ENCODE measurements at places on chromosomes 7 and 10.

- no peak for DNase-seq
These were observed 549.6 kb downstream of the HTR7 start for GRCh38 chr10:90308223-90308622.

DNA sequence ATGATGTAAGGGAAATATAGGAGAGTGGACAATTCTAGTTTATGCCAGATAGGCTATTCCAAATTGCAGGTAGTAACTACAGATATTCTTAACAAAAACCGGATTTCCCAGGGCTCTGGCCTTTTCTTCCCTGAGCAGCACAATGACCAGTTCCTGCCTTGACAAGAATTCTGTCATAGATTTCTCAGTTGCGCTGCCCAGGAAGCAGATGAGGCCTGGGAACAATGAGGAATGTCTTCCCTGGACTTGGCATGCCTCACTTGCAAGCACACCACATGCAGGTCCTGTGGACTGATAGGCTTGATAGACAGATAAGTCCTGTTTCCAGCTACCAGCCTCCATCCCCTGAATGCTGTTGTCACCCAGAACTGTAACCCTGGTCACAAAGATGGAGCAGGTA lies 174.5 kb upstream of the PRSS58 start:
- DNase-seq = no peak

GRCh38 chr7:158973941-158974785 lies 117.8 kb downstream of the DYNC2I1 start:
- no peak for DNase-seq

DNA sequence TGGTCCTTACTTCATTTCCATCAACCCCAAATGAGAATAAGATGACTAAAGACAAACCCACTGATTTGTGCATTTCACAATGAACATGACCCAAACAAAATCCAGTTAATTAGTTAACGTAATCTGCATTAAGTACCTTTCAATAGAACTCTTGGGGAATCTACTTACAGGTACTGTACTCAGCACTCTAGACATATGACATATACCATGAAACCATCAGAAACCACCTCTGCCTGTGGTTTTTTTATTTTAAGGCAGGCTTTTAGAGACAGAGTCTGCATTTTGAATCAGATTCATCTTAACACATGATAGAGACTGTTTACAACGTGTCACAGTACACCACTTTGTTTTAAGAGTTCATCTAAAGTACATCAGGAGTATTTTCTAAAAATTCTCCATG lies 168.4 kb downstream of the BTAF1 start:
- DNase-seq = no peak

GRCh38 chr10:50398823-50399222 lies 147.5 kb upstream of the ASAH2 start:
- no peak for DNase-seq

GRCh38 chr7:106772655-106773108 lies 92.4 kb upstream of the PIK3CG start:
- DNase-seq = no peak

DNA sequence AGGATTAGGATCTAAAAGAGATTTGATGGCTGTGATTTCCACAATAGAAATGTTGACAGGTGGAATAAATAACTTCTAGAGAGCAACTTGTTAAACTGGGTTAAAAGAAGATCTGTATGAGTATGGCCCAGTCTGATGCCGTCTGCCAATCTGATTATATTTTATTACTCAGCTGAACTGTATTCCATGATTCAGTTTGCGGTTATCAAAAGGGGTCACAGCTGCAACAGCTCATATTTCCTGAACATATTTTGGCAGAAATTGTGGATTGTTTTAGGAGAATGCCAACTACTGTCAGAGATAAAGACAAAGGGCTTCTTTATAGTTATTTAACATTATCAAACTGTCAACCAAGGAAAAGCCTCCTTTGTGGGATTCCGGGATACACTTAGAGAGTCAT lies 244.8 kb upstream of the MINDY3 start:
- DNase-seq = no peak

DNA sequence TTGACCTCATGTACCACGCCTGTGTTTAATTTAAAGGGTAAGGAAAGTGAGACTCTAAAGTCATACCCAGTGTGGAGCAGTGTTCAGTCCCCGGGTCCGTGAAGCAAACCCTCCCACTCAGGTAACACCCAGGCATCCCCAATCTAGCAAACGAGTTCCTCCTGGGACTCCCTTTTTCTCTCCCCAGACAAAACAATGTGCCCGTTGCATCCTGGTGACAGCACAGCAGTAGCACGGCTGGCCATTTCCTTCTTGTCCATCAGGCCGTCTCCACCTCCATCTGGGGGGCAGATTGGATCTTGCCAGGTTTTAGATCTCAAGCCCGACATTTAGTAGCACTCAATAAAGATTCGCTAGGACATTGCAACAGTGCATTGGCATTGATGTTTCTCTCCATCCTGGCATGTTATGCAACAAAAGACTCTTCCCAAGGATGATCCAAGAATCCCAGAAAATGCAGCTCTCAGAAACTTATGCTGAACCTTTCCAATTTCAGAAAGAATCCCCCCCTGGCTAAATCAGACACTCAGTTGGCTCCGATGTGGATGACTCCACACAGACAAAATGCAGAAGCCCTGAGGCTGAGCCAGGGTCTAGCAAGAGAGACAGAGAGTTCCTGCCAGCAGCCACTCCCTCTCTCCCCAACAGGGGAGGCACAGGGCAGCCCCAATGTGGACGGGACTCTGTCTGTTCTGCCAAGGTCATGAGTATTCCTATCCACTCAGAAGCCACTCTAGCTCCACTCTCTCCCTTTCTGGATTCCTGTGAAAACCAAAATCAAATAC lies 274.5 kb upstream of the MGMT start:
- no peak for DNase-seq

DNA sequence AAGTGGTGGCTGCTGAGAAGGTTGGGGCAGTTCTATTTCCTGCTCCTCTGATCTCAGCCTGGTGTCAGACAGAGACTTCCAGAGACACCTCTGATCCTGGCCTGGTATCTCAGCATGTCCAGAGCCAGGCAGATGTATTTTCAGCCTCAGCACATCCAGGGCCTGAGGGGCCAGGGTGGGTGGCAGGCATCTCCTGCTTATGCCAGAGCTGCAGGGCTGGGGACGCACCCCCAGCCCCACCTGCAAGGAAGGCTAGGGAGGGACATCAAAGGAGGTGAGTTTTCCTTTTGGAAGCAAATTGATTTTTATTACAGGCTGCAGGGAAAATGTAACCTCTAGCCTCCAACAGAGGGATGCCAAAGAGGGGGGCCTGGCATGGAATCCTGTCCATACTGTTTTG lies 36.7 kb downstream of the CFAP46 start:
- no peak for DNase-seq

DNA sequence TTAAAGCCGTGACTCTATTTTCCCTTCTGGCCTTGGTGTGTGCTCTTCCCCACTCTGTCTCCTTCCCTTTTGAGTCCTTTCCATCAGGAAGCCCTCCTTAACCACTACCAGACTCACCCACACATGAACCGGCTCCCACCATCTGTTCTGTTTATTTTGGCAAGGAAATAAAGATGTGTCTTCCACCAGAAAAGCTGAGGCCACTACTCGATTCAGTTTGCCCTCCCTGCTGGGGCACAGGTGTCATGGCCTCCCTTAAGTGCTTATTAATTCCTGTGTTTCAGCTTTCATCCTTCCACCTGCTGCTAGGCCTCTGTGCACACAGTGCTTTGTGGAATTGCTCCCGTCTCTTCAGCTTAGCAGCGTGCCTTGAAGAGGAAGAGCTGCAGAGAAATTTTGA lies 16.7 kb downstream of the POR start:
- no peak for DNase-seq

GRCh38 chr7:19215412-19215811 lies 70.2 kb upstream of the FERD3L start:
- no peak for DNase-seq

- DNase-seq = no peak
These were observed 34.6 kb downstream of the MGAM start for GRCh38 chr7:142030294-142030693.

GRCh38 chr10:97169911-97170693 lies 15.7 kb downstream of the SLIT1 start:
- DNase-seq = no peak

DNA sequence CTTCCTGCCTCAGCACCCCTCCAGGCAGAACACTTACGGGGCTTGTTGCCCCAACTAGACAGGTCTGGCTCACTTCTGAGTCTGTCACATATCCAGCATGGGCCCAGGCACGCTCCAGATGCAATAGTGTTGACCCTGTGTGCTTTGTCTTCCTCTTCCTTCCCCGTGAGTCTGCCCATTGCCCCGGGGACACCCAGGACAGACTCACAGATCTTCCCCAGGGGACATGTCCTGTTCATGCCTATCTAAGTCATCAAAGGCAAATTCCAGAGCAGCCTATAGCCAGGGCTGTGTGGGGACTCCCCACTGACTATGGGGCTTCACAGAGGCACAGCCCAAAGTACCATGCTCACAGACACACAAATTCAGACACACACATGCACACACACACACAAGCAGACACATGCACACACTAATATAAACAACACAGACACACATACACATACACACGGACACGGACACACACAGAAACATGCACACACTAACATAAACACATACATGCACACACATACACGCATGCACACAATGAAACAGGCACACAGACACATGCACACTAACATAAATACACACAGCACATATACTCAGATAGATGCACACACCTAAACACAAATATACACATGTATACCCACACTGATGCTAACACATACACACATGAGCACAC lies 175.8 kb downstream of the KCNMA1 start:
- DNase-seq = no peak

GRCh38 chr10:85224366-85224940 lies 896.1 kb downstream of the CCSER2 start:
- no peak for DNase-seq

- peak; percentile 74 for DNase-seq
These were observed at the start of gene MINDY4 for GRCh38 chr7:30771174-30771879. Gene MINDY4, plus strand, starts transcription at chr7:30771417. Its CDS starts 77 bp downstream, at chr7:30771494.

- no peak for DNase-seq
These were observed 25.6 kb upstream of the NPS start for GRCh38 chr10:127523476-127523875.

- DNase-seq = no peak
These were observed 111.2 kb upstream of the STEAP1B start for GRCh38 chr7:22610951-22611757.

- DNase-seq = no peak
These were observed 8.5 kb upstream of the SLC39A12 start for GRCh38 chr10:17943033-17943745.
